Astrocyte (in vitro differentiated cells and primary cell): ENCODE measurements at places on chromosomes 12 and 14.

DNA sequence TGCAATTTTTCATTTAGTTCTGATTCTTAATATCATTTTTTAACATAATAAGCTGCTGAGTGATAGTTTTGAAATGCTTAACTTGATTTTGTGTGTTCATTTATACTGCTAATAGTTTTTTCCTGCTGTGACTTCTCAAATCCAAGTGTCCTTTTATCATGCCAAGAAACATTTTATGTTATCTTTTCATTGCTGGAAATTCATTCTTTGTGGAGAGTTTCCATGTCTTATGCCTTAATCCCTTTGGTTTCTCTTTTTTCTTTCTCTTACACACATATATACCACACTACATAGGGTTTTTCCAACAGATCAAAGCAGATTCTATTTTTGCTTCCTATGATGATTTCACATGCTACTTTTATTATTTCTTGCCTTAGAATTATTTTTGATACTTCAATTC is 981.1 kb downstream of the SLC6A15 start:
- DNase-seq = no peak

DNA sequence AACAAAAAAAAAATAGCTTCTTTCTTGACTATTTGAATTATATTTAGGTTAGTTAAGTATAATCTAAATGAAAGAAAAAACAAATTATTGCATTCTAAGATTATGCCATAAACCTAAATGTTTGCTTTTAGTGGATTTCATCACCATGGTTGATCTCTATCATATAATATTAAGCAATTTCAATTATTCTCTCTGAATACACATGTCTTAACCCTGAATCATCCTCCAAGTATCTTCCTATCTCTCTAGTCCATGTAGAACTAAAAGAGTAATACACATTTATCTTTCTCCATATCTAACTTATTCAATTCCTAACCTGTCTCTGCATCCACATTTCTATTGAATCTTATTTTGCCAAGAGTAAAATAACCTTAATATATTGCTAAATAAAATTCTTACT is 59.6 kb downstream of the PPFIA2 start:
- DNase-seq = no peak

GRCh38 chr14:56342494-56342942 is 224.3 kb downstream of the PELI2 start:
- peak; percentile 80 for DNase-seq

DNA sequence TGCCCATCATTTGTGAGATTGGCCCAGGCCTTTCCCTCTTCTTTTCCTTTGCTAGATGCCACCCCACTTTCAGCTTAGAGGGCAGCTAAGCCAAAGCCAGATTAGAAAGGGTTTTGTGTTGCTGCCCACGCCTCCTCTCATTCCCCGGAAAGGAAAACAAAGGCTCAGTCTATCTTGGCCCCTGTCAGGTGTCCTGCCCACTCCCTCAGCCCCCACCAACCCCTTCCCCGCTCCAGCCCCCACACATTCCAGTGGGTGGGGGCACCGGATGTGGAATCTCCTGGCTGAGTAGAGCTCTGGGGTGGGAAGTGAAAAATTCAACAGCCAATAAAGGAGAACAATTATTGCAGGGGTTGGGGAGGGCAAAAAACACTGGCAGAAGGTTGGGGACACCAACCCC is 2.2 kb downstream of the BLOC1S1 start:
- peak; percentile 39 for DNase-seq

GRCh38 chr12:68432622-68433021 is 100.5 kb upstream of the MDM1 start:
- no peak for DNase-seq

DNA sequence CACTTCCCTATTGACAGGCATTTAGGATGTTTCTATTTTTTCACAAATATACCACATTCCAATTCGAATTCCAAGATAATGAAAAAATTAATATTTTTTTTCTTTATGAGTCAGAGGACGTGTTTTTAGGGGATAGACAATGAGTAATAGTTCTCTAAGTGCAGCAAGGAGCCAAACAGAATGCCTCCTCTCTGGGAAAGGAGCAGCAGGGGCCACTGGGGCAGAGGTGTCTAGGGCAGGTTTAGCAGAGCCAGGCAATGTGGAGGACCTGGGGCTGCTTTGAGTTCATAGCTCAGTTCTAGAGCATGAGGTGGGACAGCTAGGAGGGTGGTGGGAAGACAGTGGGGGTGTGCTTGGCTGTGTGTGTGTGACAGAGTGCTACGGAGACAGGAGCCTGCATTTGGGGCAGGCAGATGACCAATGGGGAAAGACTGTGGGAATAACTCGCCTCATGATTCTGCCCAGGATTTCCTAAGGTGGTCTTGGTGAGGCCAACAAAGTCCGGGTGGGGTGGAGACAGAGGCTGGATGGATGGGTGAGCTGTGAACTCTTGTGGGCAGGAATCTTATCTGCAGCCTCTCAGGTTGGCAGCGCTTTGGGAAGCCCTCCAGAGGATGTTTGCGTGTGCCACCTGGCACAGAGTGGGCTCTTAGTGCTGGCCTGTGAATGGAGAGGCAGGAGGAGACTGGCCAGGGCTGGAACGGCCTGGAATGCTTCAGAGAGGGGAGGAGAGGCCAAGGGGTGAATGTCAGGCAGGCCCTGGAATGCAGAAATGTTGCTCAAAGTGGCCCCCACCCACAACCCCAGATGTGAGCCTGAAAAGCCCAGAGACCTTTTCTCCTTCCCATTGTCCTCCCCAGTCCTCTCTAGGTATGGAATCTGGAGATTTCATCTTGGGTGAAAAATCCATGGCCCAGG is 2.4 kb upstream of the KRT7 start:
- peak; percentile 82 for DNase-seq

GRCh38 chr14:71362920-71363584 is 455.8 kb downstream of the PCNX1 start:
- DNase-seq = peak; percentile 66

- no peak for DNase-seq
Observed at GRCh38 chr14:99357916-99358390, 86.0 kb upstream of the BCL11B start.

GRCh38 chr12:13293096-13293495 is 96.6 kb downstream of the EMP1 start:
- DNase-seq = no peak

GRCh38 chr12:122499991-122500684 is 594 bp downstream of the ZCCHC8 start:
- DNase-seq = peak; percentile 57

GRCh38 chr12:121288986-121289385 is 7.5 kb downstream of the CAMKK2 start:
- no peak for DNase-seq

DNA sequence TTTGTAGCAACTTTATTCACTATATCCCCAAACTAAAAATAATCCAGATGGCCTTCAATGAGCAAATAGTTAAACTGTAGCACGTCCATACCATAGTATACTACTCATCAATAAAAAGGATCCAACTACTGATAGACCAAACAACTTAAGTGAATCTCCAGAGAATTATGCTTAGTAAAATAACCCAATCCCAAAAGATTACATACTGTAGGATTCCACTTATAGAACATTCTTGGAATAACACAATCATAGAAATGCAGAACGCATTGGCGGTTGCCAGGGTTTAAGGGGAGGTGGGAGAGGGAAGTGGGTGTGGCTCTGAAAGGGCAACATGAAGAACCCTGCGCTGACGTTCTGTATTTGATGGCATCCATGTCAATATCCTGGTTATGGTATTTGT is 28.6 kb downstream of the SNRPF start:
- no peak for DNase-seq

GRCh38 chr12:75184516-75184915 is 25.1 kb downstream of the KCNC2 start:
- no peak for DNase-seq

DNA sequence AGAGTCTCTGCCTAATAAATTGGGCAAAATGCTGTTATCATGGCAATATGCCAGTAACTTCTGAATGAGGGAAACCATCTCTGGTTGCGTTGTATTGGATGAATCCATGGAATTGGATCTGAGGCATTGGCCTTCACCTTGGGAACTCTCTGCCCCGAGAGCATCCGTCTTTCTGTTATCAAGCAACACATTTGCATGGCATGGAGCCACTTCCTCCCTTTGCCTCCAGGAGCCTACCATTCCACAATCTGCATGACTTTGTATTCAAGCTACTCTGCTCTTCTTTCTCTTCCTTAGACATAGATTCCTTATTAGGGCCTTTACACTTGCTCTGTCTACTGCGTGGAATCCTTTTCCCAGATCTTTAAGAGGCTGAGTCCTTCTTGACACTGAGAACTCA is 57.2 kb downstream of the RIC8B start:
- DNase-seq = no peak

DNA sequence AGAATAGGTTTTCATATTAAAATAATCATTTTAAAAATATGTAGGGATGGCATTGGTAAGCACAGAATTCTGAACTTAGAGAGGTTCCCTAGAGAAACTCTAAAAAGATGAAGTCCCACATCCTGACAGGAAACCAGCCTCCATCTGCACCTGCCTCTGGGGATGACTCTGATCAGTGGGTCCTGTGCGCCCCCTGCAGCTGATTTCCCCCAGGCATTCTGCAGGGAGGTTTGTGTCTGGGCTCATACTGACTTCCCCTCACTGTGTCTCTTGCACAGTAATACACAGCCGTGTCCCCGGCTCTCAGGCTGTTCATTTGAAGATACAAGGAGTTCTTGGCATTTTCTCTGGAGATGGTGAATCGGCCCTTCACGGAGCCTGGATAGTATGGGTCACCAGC is 602.9 kb downstream of the TMEM121 start:
- DNase-seq = no peak

DNA sequence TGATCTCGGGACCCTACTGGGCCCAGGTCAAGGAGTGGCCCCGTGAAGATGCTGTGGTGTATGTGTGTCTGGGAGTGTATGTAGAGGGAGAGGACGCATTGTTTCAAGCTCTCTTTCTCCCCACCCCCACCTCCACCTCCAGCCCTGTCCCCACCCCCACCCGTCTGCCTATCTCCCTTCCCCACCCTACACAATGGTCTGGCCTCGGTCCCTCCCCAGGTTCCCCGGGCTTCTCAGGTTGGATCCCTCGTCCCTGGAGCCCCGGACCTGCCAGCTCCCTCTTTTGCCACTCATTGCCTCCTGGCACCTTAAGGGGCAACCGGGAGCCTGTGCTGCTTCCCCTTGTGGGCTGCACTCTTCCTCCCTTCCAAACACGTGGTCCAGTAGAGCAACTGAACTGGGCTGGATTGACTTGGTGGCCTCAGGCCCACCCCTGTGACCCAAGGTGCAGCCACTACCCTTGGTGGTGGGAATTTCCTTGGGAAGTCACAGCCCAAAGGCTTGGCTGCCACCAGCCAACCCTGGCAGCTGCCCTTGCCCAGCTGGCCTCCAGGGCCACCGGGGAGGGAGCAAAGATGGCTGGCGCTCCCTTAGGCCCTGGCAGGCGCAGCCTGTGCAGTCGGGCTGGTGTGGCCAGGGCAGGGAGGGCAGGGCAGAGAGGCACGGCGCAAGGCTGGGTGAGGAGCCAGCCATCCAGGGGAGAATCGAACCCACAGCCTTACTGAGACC is 628 bp downstream of the VRTN start:
- no peak for DNase-seq

GRCh38 chr14:89405712-89406111 is 11.3 kb downstream of the FOXN3 start:
- DNase-seq = no peak

DNA sequence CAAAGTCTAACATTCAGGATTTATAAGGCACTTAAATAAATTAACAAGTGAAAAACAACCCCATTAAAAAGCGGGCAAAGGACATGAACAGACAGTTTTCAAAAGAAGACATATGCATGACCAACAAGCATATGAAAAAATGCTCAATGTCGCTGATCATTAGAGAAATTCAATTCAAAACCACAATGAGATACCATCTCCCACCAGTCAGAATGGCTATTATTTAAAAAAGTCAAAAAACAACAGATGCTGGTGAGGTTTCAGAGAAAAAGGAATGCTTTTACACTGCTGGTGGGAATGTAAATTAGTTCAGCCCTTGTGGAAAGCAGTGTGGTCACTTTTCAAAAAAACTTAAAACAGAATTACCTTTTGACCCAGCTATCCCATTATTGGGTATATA is 60.7 kb upstream of the BDKRB2 start:
- peak; percentile 73 for DNase-seq

DNA sequence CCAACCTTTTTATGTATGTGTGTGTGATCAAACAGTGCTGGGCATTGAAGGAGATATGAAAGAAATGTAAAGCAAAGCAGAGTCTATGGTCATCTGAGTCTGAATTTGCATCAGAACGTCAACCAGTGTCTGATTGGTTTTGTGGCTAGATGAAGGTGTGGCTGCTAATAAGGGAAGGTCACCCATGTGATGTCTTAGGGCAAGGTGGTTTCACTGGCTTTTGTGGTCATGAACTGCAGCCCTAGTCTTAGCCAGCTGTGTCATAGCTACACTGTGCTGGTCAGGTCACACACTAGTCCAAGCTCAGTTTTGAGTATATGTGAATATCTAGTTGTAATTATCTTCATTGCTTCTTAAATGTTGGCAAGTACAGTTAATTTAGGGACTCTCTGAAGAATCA is 105.8 kb downstream of the TGFB3 start:
- DNase-seq = no peak

GRCh38 chr14:81068176-81068782 is 112.9 kb downstream of the TSHR start:
- DNase-seq = no peak

GRCh38 chr12:104680070-104680469 is 223.3 kb downstream of the CHST11 start:
- DNase-seq = no peak

- DNase-seq = no peak
Observed at GRCh38 chr12:59317598-59317997, 278.2 kb upstream of the SLC16A7 start.

DNA sequence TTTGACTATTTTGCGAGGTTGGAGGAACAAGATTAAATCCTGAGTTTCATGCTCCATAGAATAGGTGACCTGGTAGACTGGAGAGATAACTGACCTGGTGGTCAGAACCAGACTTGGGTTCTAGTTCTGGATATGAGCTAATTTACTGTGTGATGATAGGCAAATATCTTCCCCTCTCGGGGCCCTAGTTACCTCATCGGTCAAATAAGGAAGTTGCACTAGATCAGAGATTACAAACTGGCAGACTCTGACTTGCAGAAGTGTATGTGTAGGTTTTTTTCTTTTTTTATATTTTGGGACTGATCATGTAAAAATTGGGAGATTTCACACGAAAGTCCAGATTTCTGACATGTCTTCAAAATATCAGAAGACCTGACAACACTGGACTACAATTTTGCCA is 37.0 kb downstream of the RPH3A start:
- no peak for DNase-seq

- DNase-seq = no peak
Observed at GRCh38 chr12:103494734-103495468, 867 bp downstream of the C12orf42 start.

DNA sequence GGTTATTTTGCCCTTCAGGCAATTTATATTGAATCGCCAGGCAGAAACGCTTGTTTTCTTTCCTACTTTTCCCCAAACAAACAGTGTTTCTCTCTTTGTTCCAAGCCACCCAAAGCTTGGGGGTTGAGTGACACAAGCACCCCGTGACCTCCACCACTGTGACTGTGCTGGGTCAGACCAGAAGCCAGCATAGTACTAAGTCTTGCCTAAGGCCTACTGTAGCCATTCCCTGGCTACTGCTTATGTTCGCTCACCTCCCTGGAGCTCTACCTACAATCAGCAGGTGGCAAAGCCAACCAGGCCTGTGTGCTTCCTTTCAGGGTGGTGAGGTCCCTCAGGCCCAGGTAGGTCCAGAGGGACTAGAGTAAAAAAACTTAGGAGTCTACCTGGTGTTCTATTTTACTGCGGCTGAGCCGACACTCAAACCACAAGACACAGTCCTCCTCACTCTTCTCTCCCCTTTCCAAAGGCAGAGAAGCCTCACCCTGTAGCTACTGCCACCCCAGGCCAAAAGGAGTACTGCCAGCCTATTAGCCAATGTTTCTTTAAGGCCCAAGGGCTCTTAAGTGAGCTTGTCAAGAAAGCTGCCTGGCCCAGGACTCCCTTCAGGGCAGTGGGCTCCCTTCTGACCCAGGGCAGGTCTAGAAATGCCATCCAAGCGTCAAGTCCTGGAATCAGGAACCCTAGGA is 411.8 kb upstream of the MIS18BP1 start:
- DNase-seq = no peak
